ENCODE measurements at places on chromosomes 13 and 19. TPM values are rescaled to one million over a fixed set of nuclear protein-coding genes. Genes with fewer than 3 reads are reported as not detected.

Gene ACP4
- total RNA-seq = not detected

Gene PSPC1
- 81.0 TPM for total RNA-seq

Gene S1PR4
- total RNA-seq = 0.10 TPM

Gene C19orf67
- not detected for total RNA-seq

Gene DACT3
- not detected for total RNA-seq

Gene SMIM17
- 0.30 TPM for total RNA-seq

Gene SYT3
- 0.40 TPM for total RNA-seq

Gene GNG8
- total RNA-seq = not detected

Gene ZNF541
- total RNA-seq = not detected

Gene CEACAM1
- 0.69 TPM for total RNA-seq

Gene DOCK9
- total RNA-seq = 92.7 TPM

Gene AKT1S1
- total RNA-seq = 3.5 TPM
